ENCODE measurements at places on chromosomes 5 and 9.

DNA sequence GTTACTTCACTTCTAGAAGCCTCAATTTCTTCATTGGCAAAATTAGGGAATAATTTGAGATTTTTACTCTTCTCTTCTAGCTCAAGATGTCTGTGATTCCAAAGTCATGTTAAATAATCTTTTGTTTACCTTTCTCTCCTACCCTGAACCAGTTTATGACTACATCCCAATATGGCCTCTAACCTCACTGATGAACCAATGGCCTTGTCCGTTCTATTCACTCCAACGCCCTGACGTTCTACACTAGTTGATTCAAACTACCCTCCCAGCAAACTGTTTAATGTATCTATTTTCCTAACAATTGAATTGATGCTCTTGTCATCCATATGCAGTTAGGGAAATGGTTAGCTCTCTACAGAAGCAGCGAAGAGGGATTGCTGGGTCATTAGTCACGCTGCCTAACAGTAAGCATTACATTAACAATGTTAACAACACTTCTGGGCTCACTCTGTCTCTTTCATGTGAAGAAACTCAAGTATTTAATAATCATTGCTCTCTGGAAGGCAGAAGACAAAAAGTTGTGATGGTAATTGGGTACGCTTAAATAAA lies 38.0 kb downstream of the RAPGEF1 start:
- DNase-seq = no peak

GRCh38 chr5:122035913-122036312 lies 42.1 kb downstream of the LOX start:
- no peak for DNase-seq

GRCh38 chr5:138711811-138712210 lies 41.4 kb upstream of the CTNNA1 start:
- DNase-seq = no peak

- no peak for DNase-seq
Observed at GRCh38 chr5:117769877-117770276, 1195.3 kb upstream of the SEMA6A start.

GRCh38 chr5:171776770-171777759 lies 8.6 kb upstream of the SMIM23 start:
- no peak for DNase-seq

DNA sequence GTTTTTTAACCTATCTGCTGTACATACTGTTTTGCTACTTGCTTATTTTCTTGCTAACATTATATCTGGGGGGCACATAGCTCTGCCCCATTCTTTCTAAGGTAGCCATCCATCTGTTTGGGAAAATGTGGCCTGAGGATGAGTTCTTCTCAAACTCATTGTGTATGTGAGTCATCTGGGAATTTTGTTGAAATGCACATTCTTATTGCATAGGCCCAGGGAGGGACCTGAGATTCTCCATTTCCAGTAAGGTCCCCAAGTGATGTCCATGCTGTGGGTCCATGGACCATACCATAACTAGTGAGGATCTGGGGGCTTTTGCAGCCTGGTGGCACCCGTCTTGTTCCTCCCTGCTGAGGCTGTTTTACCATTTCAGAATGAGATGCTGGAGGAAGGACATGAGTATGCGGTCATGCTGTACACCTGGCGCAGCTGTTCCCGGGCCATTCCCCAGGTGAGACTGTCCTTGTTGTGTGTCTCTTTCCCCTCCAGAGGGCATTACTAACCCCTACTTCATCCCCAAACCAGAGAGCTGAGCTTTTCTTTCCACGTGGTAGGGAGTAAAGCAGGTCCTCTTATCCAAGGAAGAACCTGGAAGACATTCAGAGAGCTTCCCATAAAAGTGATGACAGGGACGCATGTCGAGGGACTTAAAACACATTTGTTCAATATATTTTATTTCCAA lies 28.6 kb downstream of the CYFIP2 start:
- DNase-seq = no peak

DNA sequence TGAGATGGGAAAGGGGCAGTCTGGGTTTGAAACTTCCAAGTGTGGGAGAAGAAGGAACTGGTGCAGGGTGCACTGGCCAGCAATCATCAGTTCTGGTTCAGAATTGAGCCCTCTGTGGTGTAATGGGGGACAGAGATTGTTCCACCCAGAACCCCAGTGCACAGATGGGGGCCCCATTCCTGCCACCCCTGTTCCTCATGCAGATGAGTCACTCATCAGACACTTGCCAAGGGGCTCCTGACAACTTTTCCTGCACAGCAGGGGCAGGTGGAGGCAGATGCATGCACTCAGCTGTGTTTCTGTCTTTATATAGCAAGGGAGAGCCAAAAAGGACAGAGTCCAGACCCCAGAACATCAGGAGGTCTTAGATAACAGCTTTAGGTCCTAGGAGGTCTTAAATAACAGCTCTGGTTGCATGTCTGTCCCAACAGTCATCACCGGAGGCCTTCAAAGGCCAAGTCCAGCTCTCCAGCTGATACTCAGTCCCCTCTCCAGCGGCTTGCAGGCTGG lies 252.9 kb downstream of the HSPA4 start:
- no peak for DNase-seq

DNA sequence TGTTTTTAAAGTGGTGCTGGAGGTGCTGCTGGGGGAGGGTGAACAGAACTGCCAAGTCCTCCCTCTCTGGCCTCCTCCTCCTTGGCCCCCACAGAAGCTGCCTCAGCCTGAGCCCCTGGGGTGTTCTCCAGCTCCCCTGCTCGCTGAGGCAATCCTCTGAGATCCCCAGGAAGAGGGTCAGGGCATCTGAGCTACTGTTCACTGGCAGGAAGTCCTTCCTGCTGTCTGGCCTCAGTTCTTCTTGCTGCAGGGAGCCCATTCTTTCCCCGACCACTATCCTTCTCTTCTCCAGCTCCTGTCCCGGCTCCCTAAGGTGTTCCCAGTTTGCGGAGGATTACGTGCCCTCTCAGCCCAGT lies 9.7 kb downstream of the CNTFR start:
- no peak for DNase-seq

All from memory B cell (primary cell).